ENCODE measurements at places on chromosomes 13 and 19. TPM values are rescaled to one million over a fixed set of nuclear protein-coding genes. Genes with fewer than 3 reads are reported as not detected.
A peak's percentile ranks its signal among the peaks of the same experiment; 100 is the strongest.

- no peak for DNase-seq
Measured at GRCh38 chr19:6058518-6059201, 51.6 kb downstream of the RFX2 start.

Gene ZNF730
- total RNA-seq = 1.6 TPM

DNA sequence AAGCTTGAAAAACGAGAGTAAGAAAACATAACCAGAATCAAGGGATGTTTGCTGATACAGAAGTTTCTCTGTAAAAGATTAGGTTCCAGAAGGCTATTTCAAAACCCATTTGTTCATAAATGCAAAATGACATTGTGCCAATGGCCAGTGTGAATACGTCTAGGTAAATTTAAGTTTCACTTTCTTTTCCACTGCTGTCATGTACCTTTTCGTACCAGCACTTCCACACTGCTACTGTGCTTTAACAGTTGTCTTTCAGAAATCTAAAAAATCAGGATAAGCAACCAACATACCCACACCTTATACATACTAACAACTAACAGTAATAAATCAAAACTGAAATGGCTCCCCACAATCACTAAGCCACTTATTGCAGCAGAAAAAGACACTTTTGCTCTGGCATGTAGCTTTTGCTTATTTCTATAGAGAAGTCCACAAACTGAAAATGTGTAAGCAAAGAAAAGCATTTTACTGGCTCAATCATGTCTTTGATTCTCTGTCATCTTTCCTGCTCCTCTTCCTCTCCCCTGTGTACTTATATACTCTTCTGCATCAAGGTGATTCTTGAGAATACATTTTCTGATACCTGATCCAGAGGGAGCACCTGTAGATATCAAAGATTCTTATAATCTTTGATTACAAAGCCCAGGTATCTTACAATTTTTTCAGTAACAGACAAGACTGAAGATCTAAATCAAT, 34.3 kb downstream of the ELF1 start:
- peak; percentile 23 for DNase-seq

DNA sequence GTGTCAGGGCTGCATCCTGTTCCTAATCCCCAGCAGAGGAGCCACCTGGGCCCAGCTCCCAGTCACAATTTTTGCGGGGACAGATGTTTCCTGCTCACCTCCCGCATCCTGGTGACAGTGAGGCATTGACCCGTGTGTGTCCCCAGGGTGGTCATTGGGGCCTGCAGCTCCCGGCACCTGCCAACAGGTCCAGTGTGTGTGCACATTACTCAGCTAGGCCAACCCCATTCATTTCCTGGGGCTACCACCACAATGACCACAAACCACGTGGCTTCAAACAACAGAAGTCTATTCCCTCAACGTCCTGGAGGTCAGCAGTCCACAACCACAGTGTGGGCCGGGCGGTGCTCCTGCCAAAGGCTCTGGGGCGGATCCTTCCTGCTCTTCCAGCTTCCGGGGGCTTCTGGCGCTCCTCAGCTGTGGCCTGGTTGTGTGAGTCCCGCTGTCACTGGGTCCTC, 11.9 kb upstream of the F2RL3 start:
- DNase-seq = peak; percentile 81

DNA sequence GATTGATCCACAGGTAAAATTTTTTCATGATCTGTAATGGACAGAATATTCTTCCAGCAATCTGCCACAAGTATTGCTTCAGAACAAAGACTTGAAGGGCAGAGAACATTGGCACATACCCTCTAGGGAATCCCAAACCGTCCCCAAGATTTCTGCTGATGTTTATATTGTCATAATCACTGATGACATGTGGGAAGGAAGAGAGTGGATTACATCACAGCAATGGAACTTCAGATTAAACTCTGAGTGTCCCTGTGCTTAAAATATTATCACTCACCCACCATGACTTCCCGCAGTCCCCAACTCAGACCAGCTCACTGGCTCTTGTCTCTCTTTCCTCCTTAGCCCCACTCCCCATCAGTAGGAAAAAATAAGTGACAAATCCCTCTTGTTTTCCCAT, 8.5 kb upstream of the TPT1 start:
- no peak for DNase-seq

DNA sequence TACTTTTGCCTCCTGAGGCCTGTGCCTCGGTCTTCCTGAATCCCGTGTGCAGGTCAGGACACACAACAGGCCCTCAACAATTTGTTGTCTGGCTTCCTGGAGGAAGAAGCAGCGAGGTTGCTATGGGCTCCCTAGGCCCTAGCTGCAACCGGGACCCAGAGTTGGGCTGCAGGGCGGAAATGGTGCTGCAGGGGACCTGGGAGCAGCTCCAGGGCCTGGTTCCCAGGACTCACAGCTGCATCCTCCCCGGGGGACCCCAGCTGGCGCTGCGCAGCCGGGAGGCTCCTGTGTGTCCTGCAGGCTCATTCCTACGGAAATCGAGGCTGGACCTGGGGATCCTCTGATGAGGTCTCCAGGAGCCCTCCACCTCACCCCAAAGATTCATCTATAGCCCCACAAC, 999 bp upstream of the TNFAIP8L1 start:
- no peak for DNase-seq

DNA sequence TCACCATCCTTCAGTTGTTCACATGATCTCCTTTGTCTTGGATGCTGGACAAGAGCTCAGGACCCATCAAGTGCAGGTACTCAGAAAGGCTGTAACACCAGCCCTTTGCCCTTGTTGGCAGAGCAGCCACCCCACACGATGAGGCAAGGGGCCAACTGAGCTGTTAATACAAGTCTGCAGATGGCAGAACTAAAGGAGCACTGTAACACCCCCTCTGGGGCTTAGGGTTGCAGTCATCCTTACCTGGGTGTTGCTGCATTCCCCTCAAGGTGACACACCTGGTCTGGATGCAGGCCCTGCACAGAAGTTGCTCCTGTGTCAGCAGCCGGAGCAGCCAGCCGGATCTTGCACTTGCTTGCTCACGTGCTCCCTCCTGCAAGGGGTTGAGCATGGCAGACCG, 52.0 kb downstream of the STARD13 start:
- no peak for DNase-seq

Gene DACT3
- 0.13 TPM for total RNA-seq

- no peak for DNase-seq
Measured at GRCh38 chr13:40792284-40793051, 3.1 kb downstream of the SLC25A15 start.

GRCh38 chr19:56319991-56320390, 5.4 kb upstream of the ZSCAN5A start:
- DNase-seq = no peak

Gene FAM216B
- not detected for total RNA-seq

Gene KASH5
- not detected for total RNA-seq

- DNase-seq = no peak
Measured at GRCh38 chr13:27679896-27680295, 58.2 kb downstream of the POLR1D start.

Gene BEST2
- 0.50 TPM for total RNA-seq

DNA sequence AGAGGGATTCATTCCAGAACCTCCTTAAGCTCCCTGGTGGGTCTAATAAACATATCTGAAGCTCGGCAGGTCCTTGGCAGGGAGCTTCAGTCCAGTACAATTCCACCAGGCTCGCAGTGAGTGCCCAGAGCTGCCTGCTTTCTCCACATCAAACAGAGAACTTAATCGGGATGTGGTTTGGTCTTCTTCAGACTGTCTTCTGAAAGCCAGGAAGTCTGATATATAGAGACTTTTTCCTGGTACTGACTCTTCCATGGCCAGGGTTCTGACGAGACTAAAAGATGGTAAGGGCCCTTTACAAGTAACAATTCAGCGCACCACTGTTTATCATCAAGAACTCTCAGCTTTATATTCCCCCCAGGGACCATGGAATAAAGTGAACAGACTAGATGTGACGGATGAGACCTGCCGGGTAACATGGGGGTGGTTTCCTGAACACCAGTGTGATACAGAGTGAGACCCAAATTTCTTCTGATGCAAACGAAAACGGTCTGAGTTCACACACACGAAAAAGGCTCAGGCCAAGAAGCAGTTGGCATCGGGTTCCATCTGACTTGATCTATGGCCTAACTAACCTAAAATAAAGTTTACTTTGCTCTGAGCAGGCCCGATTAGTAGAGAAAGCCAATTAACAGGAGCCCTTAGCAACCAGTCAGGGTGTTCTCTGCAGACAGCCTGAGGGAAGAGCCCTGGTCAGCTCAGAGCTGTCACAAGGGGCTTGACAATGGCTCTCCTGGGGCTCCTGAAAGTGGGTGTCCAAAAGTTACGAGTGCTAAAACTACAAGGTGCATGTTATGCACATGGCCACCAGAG, 29.0 kb downstream of the RANBP3 start:
- no peak for DNase-seq

DNA sequence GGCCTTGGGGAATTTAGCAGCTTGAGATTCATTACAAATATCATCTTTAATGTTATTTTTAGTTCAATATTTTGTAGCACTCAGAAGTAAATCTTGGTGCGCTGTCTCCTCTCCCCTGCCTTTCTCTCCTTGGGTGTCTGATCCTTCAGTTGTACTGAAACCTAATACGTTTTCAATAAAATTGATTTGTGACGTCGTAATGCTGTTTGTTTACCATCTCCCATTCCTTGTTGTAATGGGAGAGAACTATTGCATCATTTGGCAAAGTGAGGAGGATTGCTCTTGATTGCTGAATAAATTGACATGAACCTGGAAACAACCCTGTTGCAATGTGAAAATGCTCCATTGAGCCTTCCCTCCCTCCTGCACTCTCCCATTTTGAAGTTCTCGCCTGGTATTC, 43.2 kb upstream of the TSHZ3 start:
- DNase-seq = no peak

DNA sequence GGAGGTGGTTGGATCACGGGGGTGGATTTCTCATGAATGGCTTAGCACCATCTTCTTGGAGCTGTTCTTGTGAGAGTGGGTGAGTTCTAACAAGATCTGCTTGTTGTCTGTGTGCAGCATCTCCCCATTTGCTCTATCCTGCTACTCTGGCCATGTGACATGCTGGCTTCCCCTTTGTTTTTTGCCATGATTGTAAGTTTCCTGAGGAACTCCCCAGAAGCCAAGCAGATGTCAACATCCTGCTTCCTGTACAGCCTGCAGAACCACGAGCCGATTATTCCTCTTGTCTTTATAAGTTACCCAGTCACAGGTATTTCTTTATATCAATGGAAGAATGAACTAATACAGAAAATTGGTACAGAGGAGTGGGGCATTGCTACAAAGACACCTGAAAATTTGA, 2.3 kb upstream of the SIGLEC12 start:
- DNase-seq = no peak

Gene SIGLEC10
- not detected for total RNA-seq

Gene ZNF845
- 4.1 TPM for total RNA-seq

DNA sequence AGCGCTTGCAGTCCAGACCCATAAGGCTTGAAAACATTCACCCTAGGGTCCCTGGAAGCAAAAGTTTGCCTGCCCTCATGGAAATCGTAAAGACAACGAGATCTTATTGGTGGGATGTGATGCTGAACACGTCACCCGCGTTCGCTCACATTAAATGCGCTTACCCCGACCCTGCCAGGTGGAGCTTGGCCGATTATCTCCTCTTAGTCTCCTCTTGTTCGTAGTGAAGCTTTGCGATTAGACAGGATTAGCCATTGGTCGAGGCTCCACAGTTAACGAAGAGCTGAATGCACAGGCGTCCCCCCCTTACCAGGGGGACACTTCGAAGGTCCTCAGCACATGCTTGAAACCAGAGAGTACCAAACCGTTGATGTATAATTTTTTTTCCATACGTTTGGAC, 16.0 kb upstream of the KDM4B start:
- no peak for DNase-seq

DNA sequence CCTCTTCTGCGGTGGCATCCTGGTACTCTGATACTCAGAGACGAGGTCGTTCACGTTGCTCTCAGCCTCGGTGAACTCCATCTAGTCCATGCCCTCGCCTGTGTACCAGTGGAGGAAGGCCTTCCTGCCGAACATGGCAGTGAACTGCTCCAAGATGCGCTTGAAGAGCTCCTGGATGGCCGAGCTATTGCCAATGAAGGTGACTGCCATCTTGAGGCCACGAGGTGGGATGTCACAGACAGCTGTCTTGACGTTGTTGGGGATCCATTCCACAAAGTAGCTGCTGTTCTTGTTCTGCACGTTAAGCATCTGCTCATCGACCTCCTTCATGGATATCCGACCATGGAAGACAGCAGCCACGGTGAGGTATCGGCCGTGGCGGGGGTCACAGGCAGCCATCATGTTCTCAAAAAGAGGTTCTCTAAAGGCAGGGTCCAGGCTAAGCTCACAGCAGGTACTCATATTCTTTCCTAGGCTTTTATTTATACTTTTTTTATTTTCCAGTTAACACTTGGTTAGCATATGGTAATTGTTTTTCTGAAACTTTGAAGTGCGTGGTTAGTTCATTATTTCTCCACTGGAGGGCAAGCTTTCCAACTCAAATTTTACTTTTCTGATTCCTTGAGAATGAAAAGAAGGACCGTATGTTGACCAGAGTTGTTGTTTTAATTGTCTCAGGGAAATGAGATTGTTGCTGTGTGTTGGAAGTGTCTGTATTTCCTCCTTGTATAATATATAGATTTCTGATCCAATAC, 72.4 kb upstream of the RGCC start:
- DNase-seq = no peak

GRCh38 chr13:110912651-110913051, 2.2 kb downstream of the ANKRD10 start:
- DNase-seq = no peak

Gene ZNF570
- 5.5 TPM for total RNA-seq

DNA sequence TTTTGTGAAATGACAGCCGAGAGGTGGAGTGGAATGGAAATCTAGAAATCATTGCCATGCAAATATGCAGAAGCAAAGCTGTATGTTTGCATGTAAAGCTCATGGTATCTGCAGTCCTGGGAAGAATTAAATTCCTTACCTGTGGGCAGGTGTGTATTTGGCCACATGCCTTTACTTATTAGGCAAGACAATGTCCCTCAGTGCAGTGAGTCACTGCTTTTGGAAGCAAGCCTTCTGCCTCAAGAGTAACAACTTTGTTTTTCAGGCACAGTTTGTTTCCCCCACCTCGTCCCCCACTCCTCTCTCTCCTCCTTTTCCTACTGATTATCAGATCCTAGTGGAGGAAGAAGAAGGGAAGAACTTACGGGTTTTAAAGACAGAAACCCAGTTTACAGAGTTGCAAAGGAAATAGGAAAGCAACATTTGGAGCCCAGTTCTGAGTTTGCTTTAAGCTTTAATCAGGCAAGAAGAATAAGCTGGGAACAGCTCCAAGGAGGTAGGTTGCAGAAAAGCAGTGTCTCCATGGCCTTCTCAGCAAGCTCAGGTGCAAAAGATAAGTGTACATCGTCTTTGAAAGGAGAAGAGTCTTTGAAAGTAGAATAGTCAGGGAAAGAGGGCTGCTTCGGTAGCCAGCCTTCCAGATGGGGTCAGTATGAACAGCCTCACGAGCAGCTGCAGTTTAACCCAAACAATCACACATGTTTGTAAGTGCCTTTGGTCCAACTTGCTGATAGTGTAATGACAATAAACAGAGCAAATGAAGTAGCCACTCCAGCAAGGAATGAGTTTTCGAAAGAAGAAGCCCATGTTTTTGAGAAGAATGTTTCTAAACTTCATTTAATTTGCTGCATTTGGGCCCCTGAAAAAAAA, 190.1 kb downstream of the KLF5 start:
- peak; percentile 86 for DNase-seq

Measured in mammary epithelial cell (primary cell).